ENCODE measurements at places on chromosomes 2 and 18.

DNA sequence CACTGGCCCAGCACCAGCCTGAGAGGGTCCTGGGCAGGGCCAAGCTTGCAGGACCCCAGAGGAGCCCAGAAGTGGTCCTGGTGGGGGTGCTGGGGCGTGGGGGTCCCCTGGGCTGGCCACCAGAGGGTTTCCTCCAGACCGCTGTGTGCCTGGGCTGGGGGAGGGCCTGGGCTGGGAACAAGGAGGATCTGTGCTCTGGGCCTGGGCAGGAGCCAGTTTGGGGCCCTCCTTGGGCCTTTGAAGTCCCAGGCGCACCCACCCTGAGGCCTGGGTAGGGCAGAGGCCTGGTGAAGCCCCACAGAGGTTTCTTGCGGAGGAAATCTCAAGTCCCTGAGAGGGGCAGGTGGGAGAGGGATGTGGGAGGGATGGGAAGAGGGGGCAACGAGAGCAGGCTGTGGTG is 63.4 kb upstream of the GPC1 start:
- no peak for DNase-seq

GRCh38 chr2:219084791-219085190 is 24.1 kb upstream of the IHH start:
- DNase-seq, result no peak

DNA sequence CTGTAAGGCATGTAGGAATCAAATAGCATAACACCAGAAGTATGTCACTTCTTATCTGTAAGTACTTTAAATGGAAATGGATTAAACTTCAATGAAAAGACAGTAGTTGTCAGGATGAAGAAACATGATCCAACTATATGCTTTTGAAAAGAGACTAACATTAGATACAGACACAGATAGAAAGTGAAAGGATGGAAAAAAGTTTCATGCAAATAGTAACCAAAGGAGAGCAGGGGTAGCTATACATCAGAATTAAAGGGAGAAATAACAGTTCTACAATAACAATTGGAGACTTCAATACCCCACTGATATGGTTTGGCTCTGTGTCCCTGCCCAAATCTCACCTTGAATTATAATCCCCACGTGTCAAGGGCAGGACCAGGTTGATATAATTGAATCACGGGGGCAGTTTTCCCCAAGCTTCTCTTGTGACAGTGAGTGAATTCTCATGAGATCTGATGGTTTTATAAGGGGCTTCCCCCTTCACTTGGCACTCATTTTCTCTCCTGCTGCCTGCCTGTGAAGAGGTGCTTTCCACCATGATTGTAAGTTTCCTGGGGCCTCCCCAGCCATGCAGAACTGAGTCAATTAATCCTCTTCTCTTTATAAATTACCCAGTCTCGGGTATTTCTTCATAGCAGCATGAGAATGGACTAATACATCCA is 205.4 kb upstream of the CDH2 start:
- DNase-seq, result no peak

GRCh38 chr18:14970027-14970426 is 222.1 kb downstream of the ANKRD30B start:
- no peak for DNase-seq

- no peak for DNase-seq
Measured at GRCh38 chr18:78522507-78522906, 457.1 kb upstream of the SALL3 start.

DNA sequence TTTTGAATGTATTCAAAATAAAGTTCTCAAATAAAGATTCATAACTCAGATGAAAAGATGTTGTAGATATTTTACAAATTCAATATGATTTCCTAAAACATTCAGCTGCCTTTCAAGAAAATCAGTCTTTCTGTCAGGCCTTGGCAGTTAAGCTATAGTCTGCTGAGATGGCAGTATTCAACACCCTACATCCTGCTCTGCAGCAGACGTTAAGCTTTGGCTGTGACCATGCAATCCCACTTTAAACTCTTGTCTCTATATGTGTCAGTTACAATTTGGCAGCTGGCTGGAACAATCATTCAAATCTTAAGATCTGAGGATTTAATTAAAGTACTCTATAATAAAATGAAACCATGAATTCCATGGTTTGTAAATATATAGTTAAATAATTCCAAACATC is 567.3 kb upstream of the ZNF804A start:
- no peak for DNase-seq

GRCh38 chr18:76459687-76460350 is 35.2 kb downstream of the ZNF516 start:
- DNase-seq, result no peak

DNA sequence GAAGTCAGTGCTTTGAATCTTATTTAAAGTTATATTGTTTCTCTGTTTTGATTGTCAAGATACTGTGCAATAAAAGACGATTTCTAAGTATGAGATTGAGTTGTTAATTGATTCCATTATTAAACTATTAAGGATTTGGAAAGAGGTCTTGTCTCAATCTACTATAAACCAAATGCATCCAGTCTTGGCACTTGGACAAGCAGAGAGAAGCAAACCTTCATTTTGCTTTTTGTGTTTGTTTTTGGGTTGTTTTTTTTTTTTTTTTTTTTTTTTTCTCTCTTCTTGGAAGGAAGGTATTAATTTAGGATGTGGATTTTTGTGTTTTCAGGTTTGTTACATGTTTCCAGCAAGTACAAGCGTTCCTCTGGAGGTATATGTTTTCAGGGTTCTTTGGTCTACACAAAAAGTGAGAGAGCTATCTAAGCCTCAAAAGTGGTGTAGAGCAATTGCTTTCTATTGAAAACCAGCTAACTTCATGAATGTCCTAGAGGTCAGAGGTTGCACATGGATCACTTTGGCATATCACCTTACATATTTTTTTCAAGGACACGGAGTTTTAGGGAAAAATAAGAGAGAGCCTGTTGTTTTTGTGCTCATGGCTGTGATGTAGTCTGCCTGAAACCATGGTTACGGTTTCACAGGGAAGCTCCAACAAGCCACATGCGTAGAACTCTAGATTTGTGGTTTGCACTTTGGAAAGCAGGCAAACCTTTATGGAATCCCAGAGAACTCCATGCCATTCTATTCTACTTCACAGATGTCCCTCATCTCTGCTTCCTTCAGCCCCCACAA is 1.8 kb downstream of the PRKCE start:
- no peak for DNase-seq

DNA sequence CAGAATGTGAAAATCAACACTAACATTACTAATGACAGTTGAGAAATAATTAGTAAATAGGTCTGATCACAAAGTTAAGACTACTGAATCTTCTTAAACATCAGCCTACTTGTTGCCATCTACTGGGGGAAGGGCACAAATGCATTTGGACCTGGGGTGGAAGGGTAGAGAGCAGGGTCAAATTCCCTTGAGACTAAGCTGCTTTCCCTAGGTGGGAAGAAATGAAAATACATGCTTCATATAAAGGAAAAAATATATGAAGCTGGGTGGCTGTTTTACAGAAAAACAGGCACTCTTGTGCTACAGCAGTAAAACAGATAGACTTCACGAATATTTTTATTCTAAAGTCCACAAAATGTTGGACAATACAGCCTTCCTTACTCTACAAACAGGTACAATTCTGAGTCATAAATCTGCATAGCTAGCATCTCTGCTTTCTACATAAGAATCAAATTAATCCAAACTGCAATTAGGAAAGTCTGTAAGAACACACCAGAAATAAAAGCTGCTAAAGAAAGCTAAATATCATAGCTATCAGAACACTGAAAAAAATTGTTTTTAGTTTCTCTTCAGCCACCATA is 10.9 kb downstream of the TRIP12 start:
- DNase-seq, result peak; percentile 45

DNA sequence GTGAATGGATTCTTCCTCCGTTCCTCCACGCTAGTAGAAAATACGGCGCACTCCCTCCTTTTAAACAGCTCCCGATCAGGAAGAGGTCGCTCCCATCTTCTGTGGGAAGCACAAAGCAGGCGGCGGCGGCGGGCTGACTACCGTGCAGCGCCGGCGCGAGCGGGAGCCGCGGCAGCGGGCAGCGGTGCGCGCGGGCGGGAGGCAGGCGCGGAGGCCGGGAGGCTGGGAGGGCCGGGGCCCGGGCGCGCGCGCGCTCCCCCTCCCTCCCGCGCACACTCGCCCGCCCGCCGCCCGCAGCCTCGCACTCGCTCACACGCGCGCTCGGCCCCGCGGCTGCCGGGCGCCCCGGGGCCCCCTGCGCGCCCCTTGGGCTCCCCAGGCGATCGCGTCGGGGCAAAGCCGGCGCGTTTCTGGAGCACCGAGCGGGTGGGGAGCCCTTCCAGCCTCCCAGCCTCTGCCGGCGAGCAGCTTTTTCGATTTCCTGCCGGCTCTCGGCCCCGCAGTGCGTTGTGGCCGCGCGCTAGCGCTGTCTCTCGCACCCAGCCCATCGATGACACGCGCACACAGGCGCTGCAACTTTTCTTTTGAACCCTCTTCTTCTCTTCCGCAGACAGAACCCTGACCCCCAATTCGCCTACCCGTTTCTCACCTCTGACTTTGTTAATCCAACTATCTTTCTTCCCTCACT is at the start of gene SLC8A1:
TSS of gene SLC8A1 (minus strand) at position 173 of the 688 bp plus-strand sequence.
- DNase-seq, result peak; percentile 66

- no peak for DNase-seq
Measured at GRCh38 chr2:226754821-226755604, 44.6 kb downstream of the IRS1 start.

GRCh38 chr2:241325257-241325656 is 9.5 kb downstream of the SEPTIN2 start:
- DNase-seq, result no peak

DNA sequence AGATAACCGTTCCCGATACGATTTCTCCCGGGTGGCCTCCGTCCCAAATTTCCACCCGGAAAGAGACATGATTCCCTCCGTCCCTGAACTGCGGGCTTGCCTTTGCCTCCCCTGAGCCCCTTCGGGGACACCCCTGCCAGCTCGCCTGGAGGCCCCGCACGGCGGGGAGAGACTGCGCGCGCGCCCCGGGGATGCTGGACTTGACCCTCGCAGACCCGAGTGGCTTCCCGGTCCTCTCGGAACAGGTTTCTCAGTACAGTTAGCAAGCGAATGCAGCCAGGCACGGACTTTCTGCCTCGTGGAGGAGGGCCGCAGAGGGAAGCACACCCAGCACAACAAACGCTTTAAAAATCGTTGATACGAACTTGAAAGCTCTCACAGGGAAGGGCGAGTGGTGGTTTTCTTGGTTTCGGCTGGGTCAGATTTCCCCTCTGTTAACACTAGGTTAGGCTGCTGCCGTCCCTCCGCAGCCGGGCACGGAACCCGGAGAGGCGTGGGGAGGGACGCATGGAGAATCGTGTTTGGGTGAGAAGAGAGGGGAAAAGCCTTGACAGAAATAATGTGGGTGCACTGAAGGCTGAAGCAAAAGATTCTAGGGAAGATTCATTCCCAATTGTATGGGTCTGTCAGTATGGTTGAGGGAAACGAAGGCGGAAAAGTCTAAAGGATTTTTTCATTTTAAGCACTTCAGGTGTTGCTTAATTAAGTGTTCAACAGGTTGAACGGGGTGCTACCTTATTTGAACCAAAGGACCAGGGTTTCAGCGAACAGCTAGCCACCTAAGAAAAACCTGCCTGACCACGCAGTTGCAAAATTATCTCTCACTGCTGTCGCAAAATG is 916 bp downstream of the TNFRSF11A start:
- DNase-seq, result no peak

GRCh38 chr2:774436-774835 is 97.2 kb upstream of the TMEM18 start:
- DNase-seq, result no peak

DNA sequence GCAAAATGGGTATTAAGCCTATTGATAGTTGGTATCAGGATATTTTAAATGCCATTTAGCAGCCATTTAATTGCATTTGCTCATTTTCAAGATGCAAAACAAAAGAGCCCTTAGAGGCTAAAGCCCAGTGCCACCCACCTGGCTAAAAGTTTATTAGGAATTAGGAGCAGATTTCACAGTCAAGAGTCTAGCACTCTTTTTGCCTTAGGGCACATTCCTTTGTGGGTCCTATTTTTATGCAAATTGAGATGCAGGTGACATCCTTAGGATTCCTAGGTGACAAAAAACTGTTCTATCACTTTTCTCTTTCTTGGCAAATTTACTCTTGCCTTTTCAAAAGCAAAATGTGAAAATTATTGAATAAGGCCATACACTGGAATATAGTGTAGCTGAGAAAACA is 42.0 kb downstream of the CTNNA2 start:
- no peak for DNase-seq

GRCh38 chr2:69766014-69766413 is 24.1 kb downstream of the ANXA4 start:
- DNase-seq, result no peak

DNA sequence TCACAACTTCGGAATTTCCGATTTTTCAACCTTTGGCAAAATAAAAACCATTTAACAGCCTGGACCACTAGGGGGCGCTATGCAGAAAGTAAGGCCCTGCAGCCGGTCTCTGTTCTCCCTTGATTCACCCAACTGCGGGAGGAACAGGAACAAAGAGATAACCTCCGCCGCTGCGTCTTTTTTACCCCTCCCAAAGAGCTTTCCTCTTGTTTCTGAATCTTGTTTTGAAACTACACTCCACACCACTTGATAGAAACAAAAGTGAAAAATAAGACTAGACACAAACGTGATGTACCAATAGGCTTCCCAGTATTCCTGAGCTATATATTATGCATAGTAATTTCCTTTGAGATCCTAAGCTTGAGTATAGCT is 231.2 kb downstream of the MYO3B start:
- DNase-seq, result peak; percentile 69

DNA sequence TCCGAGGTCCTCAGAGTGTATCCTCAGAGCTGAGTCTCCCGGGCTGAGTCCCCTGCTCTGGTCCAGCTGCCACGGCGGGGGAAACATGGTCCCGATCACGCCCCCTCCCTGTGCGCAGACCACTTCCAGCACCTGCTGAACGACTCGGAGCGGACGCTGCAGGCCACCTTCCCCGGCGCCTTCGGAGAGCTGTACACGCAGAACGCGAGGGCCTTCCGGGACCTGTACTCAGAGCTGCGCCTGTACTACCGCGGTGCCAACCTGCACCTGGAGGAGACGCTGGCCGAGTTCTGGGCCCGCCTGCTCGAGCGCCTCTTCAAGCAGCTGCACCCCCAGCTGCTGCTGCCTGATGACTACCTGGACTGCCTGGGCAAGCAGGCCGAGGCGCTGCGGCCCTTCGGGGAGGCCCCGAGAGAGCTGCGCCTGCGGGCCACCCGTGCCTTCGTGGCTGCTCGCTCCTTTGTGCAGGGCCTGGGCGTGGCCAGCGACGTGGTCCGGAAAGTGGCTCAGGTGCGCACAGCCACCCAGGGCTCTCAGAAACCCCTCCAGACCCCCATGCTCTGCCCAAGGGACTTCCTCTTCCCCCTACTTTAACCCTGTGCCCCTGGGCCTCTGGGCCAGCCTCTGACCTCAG is 26.7 kb downstream of the GPC1 start:
- no peak for DNase-seq
